Activated CD4-positive, alpha-beta T cell treated with anti-CD3 and anti-CD28 coated beads, Interleukin-2, Interleukin-4, amounts not matched to agents 100 ng/mL and 50 ng/mL, durations not matched to agents 16 hours and 8 hours (primary cell): ENCODE measurements at places on chromosomes 7 and 10.

DNA sequence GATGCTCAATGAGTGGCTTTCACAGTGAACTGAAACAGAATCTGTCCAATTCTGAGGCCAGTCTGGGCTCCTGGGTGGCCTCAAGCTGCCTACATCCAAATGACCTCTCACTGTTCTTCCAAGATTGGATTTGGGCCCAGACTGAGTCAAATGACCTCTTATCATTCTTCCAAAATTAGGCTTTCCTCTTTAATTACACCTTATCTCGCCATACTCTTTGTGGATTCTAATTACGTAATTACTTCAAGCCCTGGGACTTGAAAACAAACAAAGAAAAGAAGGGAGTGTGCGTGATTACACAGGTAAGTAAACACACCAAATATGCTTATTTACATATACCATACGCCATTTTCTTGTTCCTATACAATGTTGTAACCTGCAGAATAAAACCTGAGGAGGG, 18.8 kb downstream of the SORBS1 start:
- no peak for DNase-seq

DNA sequence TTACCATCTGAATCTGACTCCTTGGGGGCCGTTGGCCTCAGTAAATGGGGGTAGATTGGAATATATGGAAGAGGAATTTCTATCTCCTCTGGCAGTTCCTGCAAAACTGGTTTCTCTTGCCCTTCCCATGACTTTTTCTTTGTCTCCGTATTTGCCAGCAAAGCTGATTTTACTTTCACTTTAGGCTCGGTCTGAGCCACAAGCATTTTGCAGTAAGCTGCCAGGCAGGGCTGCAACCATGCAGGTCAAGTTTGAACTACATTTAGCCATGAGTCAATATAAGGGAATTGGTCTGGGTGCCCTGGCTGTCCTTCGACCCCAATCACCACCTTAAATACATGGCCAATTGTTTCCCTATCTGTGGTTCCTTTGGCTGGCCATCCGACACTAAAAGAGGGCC, 104.3 kb downstream of the TRIM24 start:
- DNase-seq: no peak

DNA sequence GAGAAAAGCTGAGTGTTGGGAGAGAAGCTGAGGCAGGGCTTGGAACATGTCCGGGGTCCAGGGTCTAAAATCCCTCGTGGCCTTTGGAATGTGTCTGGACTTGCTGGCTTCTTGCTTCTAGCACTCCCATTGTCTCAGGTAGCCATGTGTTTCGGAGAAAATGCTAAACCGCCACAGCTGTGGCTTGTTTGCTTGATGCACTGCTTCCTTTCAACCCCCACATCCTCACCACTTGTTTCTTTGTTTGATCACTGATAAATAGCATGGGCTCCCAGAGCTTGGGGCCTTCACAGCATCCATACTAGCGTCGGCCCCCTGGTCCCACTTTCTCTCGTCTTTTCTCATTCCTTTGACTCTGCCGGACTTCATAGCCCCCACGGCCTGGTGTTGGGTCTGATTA, 102.7 kb downstream of the ANKRD26 start:
- no peak for DNase-seq

- DNase-seq: no peak
These were observed 194.4 kb downstream of the TNS3 start for GRCh38 chr7:47387506-47387905.

DNA sequence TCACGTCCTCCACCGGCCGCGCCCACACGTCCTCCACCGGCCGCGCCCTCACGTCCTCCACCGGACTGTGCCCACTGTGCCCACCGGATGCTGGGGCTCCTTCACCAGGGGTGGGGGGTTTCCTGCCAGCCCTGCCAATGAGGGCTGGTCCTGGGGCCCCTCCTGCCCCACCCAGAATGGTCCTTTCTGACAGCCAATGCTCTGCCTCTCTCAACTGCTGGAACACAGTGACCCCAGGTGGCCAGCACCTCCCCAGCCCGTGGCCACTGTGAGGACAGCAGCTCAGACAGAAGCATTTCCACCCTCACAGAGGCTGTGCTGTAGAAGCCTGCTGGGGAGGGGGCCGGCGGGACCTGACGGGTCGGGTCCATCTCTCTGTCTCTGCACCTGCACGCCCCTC, 90.1 kb upstream of the DNAAF5 start:
- DNase-seq: no peak
